G401 (cell line): ENCODE measurements at places on chromosomes 3 and 15. TPM values are rescaled to one million over a fixed set of nuclear protein-coding genes. Genes with fewer than 3 reads are reported as not detected.

OCA2 gene
- total RNA-seq: 4.1 TPM in 2 replicates

LRRC31 gene
- not detected in 2 replicates for total RNA-seq

CXCR6 gene
- 0.27 TPM in 1 of 2 replicates, not detected in the other for total RNA-seq

KNG1 gene
- not detected in 2 replicates for total RNA-seq

NR1I2 gene
- total RNA-seq: not detected in 2 replicates

C3orf49 gene
- total RNA-seq: not detected in 2 replicates

DUOXA2 gene
- not detected in 2 replicates for total RNA-seq

TMIE gene
- not detected in 2 replicates for total RNA-seq

PLOD2 gene
- 0.17 TPM in 1 of 2 replicates, not detected in the other for total RNA-seq

SLC15A2 gene
- total RNA-seq: 0.07 TPM in 1 of 2 replicates, not detected in the other

FBXW12 gene
- 0.68 TPM in 1 of 2 replicates, not detected in the other for total RNA-seq

SCG5 gene
- 0.18 TPM in 1 of 2 replicates, not detected in the other for total RNA-seq

PIERCE2 gene
- total RNA-seq: 5.8 and 10.9 TPM in 2 replicates

WDR93 gene
- total RNA-seq: 0.25 and 0.64 TPM in 2 replicates

GOLGA8J gene
- not detected in 2 replicates for total RNA-seq

FETUB gene
- total RNA-seq: not detected in 2 replicates

IMPG2 gene
- not detected in 2 replicates for total RNA-seq

BFSP2 gene
- not detected in 2 replicates for total RNA-seq

GPR87 gene
- total RNA-seq: 0.20 TPM in 1 of 2 replicates, not detected in the other

UROC1 gene
- total RNA-seq: not detected in 2 replicates

TGM4 gene
- not detected in 2 replicates for total RNA-seq

ASB14 gene
- total RNA-seq: not detected in 2 replicates

OXTR gene
- 0.43 and 1.1 TPM in 2 replicates for total RNA-seq

TF gene
- not detected in 2 replicates for total RNA-seq

PLA2G4E gene
- not detected in 2 replicates for total RNA-seq

REC114 gene
- total RNA-seq: not detected in 2 replicates

PCSK6 gene
- 0.06 and 0.37 TPM in 2 replicates for total RNA-seq

FAM107A gene
- not detected in 2 replicates for total RNA-seq

PRR20G gene
- total RNA-seq: not detected in 2 replicates

CHRNA3 gene
- total RNA-seq: 0.24 and 0.37 TPM in 2 replicates

IFT122 gene
- total RNA-seq: 14.6 and 19.9 TPM in 2 replicates

TIMMDC1 gene
- total RNA-seq: 62.2 and 69.2 TPM in 2 replicates

ALPK3 gene
- 0.06 and 0.20 TPM in 2 replicates for total RNA-seq

CD200R1L gene
- not detected in 2 replicates for total RNA-seq

RASL12 gene
- total RNA-seq: not detected in 2 replicates
